ENCODE measurements at places on chromosomes 5 and 9.
A peak's percentile ranks its signal among the peaks of the same experiment; 100 is the strongest.

- no peak for DNase-seq
These were observed 14.6 kb downstream of the IL33 start for GRCh38 chr9:6230037-6230780.

DNA sequence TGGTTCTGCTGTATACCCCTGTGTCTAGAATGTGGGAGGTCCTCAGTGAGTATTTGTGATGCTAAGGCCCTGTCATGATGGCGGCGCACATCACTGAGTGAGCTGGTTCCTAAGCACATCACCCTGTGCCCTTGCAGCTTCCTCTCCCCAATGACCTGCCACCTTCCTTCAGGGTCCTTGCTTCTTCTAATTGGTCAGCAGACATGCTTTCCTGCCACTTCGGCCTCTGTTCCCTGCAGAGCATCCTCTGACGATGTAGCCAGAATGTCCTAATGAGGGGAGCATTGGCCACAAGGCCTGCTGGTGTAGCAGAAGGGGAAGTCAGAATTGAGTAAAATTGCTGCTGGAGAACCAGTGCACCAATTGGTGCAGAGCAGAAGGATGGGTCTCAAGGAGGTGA is 31.1 kb upstream of the ANGPTL2 start:
- no peak for DNase-seq

DNA sequence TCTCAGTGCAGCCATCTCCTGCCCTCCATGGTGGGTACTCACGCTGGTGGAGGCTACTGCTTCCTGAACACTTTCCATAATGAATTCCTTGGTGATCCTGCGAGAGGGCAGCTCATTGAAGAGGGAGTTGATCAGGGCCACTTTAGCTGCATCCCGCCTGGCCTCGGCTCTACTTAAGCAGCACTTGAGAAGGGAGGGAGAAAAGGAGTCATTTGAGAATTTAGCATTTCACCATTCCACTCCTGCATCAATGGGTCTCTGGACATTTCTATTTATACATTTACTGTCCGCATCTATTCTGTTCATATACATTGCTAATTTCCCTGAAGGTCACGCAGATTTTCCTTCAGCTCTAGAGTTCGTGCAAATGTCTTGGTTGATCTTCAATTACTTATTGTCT is 35.1 kb downstream of the LIX1 start:
- DNase-seq: no peak

DNA sequence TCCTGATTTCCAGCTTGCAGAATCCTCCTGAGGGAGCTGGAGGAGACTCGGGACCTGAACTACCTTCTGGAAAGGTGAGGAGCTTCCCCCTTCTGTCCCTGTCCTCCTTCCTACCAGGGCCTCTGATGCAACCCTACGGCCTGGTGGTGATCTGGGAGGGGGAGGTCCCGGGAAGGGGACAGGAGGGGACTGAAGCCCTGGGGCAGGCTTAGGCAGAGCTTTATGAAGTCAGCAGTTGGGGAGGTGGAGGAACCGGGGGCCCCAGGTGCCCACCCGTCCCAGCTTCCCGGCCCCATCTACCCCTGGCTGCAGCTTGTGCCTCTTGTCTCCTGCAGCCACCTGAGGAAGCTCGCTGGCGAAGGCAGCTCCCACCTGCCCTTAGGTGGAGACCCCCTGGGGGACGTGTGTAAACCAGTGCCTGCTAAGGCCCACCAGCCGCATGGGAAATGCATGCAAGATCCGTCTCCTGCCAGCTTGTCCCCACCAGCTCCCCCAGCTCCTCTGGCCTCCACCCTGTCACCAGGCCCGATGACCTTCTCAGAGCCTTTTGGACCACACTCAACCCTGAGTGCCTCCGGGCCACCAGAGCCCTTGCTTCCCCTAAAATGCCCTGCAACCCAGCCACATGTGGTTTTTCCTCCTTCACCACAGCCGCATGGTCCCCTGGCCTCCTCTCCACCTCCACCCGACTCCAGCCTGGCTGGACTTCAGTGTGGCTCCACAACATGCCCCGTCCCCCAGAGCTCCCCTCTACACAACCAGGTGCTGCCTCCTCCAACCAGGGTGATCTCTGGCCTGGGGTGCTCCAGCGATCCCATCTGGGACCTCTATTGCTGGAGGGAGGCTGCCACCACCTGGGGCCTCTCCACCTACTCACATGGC is 2.1 kb downstream of the SPATA31E1 start:
- DNase-seq: no peak

DNA sequence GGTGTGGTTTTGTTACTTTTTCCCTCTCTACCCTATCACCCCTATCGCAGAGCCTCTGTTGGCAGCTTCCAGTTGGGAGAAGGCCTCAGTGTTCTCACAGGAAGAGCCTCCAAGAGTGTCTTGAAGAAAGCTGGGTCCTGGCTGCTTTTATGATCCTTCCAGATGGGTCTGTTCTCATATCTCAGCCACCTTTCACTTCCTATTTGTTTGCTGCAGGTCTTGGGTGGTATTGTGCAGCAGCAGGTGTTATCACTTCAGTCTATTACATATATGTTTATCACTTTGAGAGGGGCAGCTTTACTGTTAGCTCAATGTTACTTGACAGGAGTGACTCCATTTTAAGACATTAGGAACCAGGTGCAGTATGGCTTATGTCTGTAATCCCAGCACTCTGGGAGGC is 59.2 kb upstream of the GDNF start:
- no peak for DNase-seq

GRCh38 chr9:127033789-127034188 is 88.6 kb downstream of the ANGPTL2 start:
- DNase-seq: no peak

DNA sequence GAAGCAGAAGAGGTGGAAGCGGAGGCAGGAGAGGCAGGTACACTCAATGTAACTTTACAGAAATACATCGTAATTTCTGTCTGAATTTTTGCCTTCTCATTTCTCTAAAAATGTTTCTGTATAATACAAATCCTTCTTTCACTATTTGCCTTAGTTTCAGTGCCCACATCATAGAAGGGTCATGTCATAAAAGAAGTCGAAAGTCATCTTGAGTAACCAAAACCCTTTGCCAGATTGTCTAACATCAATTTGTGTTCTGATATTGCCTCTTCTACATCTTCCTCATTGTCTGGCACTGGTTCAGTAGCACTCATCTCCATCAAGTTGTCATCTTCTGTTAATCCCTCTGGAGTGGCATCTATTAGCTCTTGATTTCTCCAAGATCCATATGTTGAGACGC is 6.2 kb upstream of the CYFIP2 start:
- no peak for DNase-seq

DNA sequence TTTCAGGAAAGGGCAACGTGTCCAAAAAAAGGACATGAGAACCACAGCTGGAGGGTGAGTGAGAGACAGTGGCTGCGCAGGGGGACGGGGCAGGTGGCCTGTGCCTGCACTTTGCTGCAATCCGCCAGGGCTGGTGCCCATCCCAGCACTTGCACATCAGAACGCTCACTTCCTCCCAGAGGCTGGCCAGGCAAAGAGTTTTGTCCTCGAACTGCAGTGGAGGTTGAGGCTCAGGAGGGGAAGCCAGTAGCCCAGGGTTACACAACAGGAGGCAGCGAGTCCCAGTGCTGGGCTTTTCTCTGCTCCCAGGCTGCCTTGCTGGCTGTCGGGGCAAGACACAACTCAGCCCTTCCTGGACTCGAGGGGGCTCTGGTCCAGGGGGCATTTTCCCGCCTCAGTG is 33.1 kb downstream of the CRB2 start:
- DNase-seq: no peak

DNA sequence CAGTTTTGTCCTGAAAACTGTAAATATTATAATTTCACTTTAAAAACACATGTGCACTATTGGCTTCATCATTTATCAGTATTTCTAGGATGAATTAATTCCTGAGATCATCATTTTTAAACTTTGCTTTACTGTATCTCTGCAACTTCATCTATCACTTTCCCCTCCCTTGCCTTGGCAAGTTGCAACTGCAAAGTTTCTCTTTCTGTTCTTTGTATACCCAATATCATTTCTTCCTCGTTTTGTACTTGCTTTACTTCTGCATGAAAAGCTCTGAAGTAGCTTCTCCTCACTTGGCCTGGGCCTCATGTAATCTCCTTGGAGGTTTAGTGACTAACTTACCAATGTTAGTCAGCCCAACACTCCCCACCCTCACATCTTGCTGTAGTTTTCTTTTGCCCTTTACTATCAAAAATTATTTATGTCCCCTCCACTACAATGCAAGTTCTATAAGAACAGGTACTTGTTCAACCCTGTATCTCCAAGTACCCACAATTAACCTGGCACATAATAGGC is 12.8 kb downstream of the C5orf63 start:
- DNase-seq: no peak

- DNase-seq: no peak
These were observed 59.8 kb downstream of the MARCHF3 start for GRCh38 chr5:126970517-126971017.

DNA sequence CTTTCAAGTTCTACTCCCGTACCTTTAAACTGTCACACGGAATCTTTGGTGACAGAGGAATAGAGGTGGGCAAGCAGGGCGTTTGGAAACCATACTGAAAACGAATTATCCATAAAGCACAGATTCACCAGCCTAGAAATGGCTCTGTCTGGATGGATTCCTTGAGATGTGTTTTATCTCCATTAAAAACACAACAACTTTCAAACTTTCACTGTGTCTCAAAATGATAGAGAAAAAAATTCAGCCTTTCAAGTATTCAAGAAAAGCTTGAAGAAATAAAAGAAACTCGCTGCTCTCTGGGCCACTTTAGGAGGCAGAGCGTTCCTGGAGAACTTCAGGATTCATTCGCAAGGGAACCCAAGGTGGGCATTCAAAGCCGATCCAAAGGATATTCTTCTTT is 589 bp upstream of the THBS4 start:
- no peak for DNase-seq

DNA sequence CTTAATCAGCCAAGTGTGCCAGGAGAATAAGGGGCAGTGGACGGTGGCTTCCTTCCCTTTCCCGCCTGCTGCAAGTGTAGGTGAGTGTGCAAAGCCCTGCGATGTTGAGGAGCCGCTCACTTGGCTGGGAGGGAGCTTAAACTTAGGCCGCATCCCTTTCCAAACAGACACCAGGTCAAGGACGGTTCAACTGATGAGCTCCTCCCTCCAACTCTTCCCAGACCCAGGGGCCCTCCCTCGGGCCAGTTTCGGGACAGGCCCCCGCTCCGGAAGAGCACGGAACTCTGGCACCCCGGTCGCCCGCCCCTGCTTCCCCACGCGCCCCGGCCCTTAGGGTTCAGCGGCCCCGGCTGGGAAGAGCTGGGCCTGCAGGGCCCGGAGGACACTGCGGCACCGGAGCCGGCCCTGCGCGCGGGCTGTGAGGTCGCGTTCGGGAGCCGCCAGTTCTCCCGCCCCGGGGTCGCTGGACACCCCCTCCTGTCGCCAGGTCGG is 481 bp downstream of the MRPL36 start:
- DNase-seq: peak; percentile 34

DNA sequence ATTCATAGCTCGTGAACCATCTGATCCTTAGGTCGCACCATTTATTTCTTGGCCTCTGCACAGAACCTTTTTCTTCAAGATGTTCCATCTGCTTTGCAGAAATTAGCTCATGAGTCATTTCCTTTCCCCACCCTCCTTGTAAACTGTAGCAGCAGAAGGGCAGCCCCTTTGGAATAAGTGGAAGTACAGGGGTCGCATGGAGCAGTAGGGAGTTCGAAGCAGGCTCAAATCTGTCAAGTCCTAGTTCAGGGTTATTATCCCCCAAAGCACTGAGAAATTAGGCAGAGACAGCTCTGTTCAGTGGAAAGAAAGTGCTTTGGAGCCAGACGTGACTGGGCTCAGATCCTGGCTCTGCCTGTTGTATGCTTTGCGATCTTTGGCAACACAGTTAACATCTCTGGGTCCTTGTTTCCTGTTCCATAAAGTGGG is 84.2 kb downstream of the SGCD start:
- DNase-seq: no peak

DNA sequence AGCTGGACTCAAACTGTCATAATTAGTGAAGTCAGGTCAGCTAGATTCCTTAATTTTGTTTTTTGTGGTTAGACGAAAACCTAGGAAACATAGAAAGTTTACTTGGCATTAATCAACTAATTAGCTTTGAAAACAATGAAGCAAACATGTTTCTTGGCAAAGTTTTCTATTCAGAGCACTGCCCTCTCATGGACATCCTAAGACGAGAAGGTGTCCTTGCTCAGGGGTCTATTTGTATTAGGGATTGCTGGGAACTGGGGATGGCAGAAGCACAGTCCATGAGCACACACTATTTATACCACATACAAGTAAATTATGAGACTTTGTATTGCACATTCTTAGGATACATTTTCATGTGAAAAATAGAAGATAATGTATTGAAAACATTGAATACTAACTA is 49.7 kb downstream of the POC5 start:
- DNase-seq: no peak

DNA sequence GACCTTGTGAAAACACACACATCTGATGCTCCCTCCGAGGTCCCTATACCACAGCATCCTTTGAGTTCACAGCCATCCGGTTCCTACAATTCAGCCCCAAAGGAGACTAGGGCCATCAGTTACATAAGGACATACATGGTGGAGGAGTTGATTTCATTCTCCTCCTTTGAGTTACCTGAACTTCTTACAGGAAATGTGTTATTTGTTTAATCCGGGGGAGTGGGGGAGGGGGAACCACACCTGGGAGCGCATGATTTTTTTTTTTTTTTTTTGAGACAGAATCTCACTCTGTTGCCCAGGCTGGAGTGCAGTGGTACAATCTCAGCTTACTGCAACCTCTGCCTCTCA is 30.7 kb downstream of the SEMA4D start:
- no peak for DNase-seq

DNA sequence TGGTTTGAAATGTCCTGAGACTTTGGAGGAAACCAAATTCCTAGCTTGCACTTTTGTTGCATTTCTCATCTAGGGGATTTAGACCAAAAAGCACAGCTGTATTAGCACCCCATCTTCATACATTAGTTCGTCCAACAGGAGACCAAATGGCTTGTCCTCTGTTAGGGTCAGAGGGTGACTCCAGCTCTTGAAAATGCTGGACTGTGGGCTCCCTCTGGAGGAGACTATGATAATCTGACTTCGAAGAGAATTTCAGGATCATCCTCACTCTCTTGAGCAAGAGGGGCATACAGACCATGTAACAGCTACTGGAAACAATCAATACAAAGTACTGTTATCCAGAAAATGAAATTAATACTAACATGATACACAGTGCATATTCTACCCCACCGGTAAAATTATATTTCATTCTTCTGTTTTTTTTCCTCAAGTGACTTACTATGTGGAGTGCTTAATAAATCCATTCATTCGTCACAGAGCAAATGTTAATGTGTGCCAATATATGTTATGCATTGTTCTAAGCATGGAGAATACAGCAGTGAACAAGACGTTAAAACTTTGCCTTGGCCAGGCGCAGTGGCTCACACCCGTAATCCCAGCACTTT is 63.7 kb upstream of the PPP2CA start:
- peak; percentile 47 for DNase-seq

DNA sequence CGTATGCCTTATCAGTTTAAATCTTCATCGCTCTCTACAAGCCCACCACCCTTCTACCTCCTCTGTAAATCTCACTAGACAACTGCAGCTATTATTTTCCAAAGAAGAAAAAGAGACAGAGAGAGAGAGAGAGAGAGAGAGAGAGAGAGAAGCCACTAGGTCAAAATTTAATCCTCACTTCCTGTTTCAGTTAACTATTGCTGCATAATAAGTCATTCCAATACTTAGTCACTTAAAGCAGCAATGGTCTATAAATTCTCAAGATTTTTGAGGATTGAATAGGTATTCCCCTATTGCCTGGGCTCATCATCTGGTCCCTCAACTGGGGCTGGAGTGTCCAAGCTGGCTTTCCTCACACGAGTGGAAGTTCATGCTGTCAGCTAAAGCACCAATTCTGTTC is 68.8 kb downstream of the ITGA1 start:
- DNase-seq: no peak

Data from NCI-H345 (cell line).